A549 treated with Hydrocortisone at 1 μM for 4 hours (cell line): ENCODE measurements at places on chromosomes 1 and 21. TPM values are rescaled to one million over a fixed set of nuclear protein-coding genes. Genes with fewer than 3 reads are reported as not detected.

The C8A gene
- total RNA-seq: not detected in 5 replicates

The SPRR2G gene
- not detected in 5 replicates for total RNA-seq

The TIPRL gene
- total RNA-seq: 27.1 to 38.9 TPM (median 33.8 TPM) in 5 replicates

The COL6A2 gene
- 14.6 to 17.8 TPM (median 16.9 TPM) in 5 replicates for total RNA-seq

The GJA9 gene
- 0.07 TPM in 1 of 5 replicates, not detected in the others for total RNA-seq

The MROH9 gene
- not detected in 5 replicates for total RNA-seq

The OR10Z1 gene
- not detected in 5 replicates for total RNA-seq

The THEM5 gene
- total RNA-seq: not detected in 5 replicates

The ASCL5 gene
- 0.08 to 0.21 TPM (median 0.15 TPM) in 3 of 5 replicates, not detected in the others for total RNA-seq

The PIGR gene
- 0.01 to 0.05 TPM (median 0.03 TPM) in 3 of 5 replicates, not detected in the others for total RNA-seq

The ATP1A4 gene
- total RNA-seq: not detected in 5 replicates

The RAB42 gene
- 3.0 to 3.9 TPM (median 3.4 TPM) in 5 replicates for total RNA-seq

The PRAMEF20 gene
- not detected in 5 replicates for total RNA-seq

The RBM11 gene
- total RNA-seq: not detected in 5 replicates

The CGN gene
- total RNA-seq: 2.0 to 2.4 TPM (median 2.3 TPM) in 5 replicates

The KDF1 gene
- total RNA-seq: 0.20 to 0.35 TPM (median 0.26 TPM) in 5 replicates

The HSD3B1 gene
- total RNA-seq: not detected in 5 replicates

The HHAT gene
- 1.3 to 1.9 TPM (median 1.6 TPM) in 5 replicates for total RNA-seq

The TCHHL1 gene
- total RNA-seq: not detected in 5 replicates

The PEAR1 gene
- total RNA-seq: 5.9 to 7.6 TPM (median 6.4 TPM) in 5 replicates

The UTS2 gene
- not detected in 5 replicates for total RNA-seq

The GUCA2B gene
- total RNA-seq: 0.20 to 0.32 TPM (median 0.23 TPM) in 3 of 5 replicates, not detected in the others

The ERVH48-1 gene
- total RNA-seq: not detected in 5 replicates

The SAMD13 gene
- total RNA-seq: 0.25 to 0.91 TPM (median 0.54 TPM) in 5 replicates

The C1orf167 gene
- not detected in 5 replicates for total RNA-seq

The PLEKHN1 gene
- 4.4 to 5.7 TPM (median 4.9 TPM) in 5 replicates for total RNA-seq

The MTARC1 gene
- 7.8 to 9.6 TPM (median 8.7 TPM) in 5 replicates for total RNA-seq

The RAB25 gene
- 0.17 to 0.28 TPM in 2 of 5 replicates, not detected in the others for total RNA-seq

The SHISA4 gene
- 11.2 to 16.9 TPM (median 16.0 TPM) in 5 replicates for total RNA-seq

The TEKT2 gene
- 0.07 TPM in 1 of 5 replicates, not detected in the others for total RNA-seq

The PDC gene
- not detected in 5 replicates for total RNA-seq

The CYP4Z1 gene
- not detected in 5 replicates for total RNA-seq

The TMPRSS15 gene
- not detected in 5 replicates for total RNA-seq

The ALDH9A1 gene
- total RNA-seq: 39.3 to 46.9 TPM (median 40.0 TPM) in 5 replicates

The C1orf94 gene
- not detected in 5 replicates for total RNA-seq

The LRRC53 gene
- not detected in 5 replicates for total RNA-seq

The PRRX1 gene
- 0.02 to 0.08 TPM in 2 of 5 replicates, not detected in the others for total RNA-seq

The FGR gene
- 0.06 to 0.09 TPM (median 0.07 TPM) in 3 of 5 replicates, not detected in the others for total RNA-seq

The DNALI1 gene
- 0.05 to 0.16 TPM (median 0.05 TPM) in 3 of 5 replicates, not detected in the others for total RNA-seq

The ST6GALNAC3 gene
- total RNA-seq: 0.43 to 0.90 TPM (median 0.48 TPM) in 5 replicates

The BMP8A gene
- 0.15 to 0.25 TPM (median 0.18 TPM) in 4 of 5 replicates, not detected in the other for total RNA-seq

The PIK3C2B gene
- 5.6 to 8.6 TPM (median 6.9 TPM) in 5 replicates for total RNA-seq

The FMO1 gene
- not detected in 5 replicates for total RNA-seq

The TTLL10 gene
- total RNA-seq: not detected in 5 replicates

The RAB7B gene
- total RNA-seq: 0.58 to 1.7 TPM (median 1.1 TPM) in 5 replicates

The RXFP4 gene
- total RNA-seq: not detected in 5 replicates

The NEXN gene
- 5.6 to 11.7 TPM (median 6.4 TPM) in 5 replicates for total RNA-seq

The MANEAL gene
- 23.6 to 25.8 TPM (median 25.4 TPM) in 5 replicates for total RNA-seq

The OR2T6 gene
- not detected in 5 replicates for total RNA-seq

The HAX1 gene
- total RNA-seq: 91.8 to 109 TPM (median 96.5 TPM) in 5 replicates

The SCAMP3 gene
- total RNA-seq: 94.3 to 128 TPM (median 118 TPM) in 5 replicates

The SMIM1 gene
- 0.41 to 1.5 TPM (median 0.71 TPM) in 5 replicates for total RNA-seq

The SYDE2 gene
- 0.54 to 1.2 TPM (median 1.0 TPM) in 5 replicates for total RNA-seq

The DNASE2B gene
- total RNA-seq: not detected in 5 replicates

The RASSF5 gene
- total RNA-seq: 0.74 to 1.2 TPM (median 1.1 TPM) in 5 replicates

The KCNH1 gene
- total RNA-seq: 2.0 to 2.8 TPM (median 2.2 TPM) in 5 replicates

The SLC44A5 gene
- 0.03 to 0.07 TPM (median 0.06 TPM) in 5 replicates for total RNA-seq
